Upper lobe of right lung (tissue), 1 donor: ENCODE measurements at places on chromosomes 3 and 15. TPM values are rescaled to one million over a fixed set of nuclear protein-coding genes. Genes with fewer than 3 reads are reported as not detected.

Gene PLSCR1
- 165 TPM for total RNA-seq

Gene LTK
- total RNA-seq: 15.1 TPM

Gene C3orf49
- not detected for total RNA-seq

Gene TMEM212
- not detected for total RNA-seq

Gene FBXO40
- total RNA-seq: 0.09 TPM

Gene SHF
- 7.1 TPM for total RNA-seq

GRCh38 chr15:42427429-42428223 lies 63.3 kb downstream of the ZNF106 start:
- H3K4me1 ChIP-seq: no peaks in the 10 kb centered on the region
- DNase-seq: no peak
- H3K4me3 ChIP-seq: no peak overlapping the region
- H3K36me3 ChIP-seq: peaks cover 100% of the 10 kb centered on the region

DNA sequence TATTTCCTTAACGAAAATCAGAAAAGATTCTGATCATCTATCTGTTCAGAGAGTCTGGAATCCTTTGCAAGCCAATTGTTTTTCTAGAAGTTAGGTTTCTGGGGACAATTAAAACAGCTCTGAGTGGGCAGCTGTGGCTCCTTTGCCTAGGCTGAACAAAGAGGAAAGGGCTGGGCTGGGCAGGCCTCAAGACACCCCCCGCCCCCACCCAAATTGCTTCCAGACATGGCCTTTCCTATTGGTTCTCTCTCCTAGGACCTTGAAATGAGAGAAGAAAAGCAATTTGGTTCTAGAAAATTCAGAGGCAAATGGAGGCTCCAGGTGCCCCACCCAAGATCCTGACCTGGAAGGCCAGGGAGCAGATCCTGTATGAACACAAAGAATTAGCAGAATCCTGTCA lies 2.3 kb upstream of the ADPGK start:
- H3K27ac ChIP-seq: no peak overlapping the region
- H3K4me3 ChIP-seq: no peak overlapping the region
- H3K27me3 ChIP-seq: no peaks in the 10 kb centered on the region
- no peak for DNase-seq
- no peaks in the 10 kb centered on the region for H3K36me3 ChIP-seq
- peaks cover 19% of the 10 kb centered on the region for H3K4me1 ChIP-seq

DNA sequence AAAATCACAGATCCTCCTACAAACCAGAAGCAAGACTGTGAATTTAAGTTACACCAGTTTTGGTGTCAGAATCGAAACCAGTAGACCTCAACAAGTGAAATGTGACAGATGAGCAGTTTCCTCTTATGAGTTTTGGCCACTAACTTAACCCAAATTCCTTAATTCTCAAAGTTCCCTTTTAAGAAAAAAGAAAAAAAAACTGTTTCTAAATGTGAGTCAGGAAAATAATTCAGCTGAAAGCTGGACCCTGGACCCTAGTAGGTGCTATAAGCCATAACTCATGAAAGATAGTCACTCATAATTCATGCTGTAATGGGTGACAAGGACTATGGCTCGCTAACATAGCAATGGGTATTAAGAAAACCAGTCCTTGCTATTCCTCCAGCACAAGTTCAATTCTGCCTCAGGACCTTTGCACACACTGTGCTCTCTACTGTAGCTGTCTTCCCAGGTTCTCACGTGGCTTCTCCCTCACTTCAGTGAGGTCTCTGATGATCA lies 9.0 kb upstream of the THRB start:
- H3K27ac ChIP-seq: no peak overlapping the region
- H3K4me3 ChIP-seq: no peak overlapping the region
- no peaks in the 10 kb centered on the region for H3K36me3 ChIP-seq
- no peak for DNase-seq
- peaks cover 4% of the 10 kb centered on the region for H3K4me1 ChIP-seq

DNA sequence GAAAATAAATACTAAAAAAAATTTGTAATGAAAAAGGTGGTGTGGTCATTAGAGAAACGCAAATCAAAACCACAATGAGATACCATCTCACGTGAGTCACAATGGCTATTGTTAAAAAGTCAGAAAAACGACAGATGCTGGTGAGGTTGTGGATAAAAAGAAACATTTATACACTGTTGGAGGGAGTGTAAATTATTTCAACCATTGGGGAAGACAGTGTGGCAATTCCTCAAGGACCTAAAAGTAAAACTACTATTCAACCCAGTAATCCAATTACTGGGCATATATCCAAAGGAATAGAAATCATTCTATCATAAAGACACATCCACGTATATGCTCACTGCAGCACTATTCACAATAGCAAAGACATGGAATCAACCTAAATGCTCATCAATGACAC lies 120.3 kb downstream of the MYO9A start:
- no peaks in the 10 kb centered on the region for H3K4me1 ChIP-seq
- H3K27me3 ChIP-seq: no peaks in the 10 kb centered on the region
- DNase-seq: no peak
- peaks cover 43% of the 10 kb centered on the region for H3K36me3 ChIP-seq

DNA sequence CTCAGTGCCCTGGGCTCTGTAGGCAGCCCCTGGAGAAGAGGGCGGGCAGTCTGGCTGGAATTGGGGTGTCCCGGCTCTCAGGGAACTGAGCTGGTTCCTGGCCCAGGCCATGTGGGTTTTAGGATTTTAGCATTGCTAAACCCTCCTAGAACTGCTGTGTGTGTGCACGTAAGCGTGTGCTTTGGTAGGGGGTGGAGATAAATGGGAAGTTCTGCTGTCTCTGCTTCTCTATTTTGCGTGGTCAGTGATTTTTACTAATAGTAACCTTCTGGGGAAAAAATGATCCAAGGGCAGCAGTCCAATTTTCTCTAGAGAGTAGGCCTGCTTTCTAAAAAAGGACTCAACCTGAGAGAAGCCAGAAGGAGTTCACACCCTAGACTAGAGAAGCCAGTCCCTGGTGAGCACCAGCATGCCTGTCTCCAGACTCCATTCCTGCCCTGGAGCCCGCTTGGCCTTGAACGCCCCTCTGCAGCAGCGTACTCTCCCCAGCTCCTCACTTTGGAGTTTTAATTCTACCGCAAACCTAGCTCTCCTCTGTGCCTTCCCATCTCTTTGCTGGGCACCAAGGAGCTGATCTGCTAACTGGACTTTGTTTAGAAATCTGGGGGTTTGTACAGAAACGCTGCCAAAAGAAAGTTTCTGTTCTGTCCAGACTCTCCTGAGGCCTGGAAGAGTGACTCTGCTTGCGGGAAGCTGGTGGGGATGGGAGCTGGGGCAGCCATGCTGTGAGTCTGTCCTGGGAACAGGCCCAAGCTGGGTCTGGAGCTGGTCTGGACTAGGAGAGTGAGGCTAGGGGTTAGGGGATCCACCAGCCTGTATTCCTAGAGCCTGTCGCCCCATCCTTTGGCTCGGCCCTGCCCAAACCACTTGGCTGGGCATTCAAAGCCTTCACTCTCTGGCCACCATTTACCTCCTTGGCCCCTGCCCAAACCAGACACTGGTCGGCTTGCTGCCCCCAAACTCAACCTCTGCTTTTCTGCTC lies 19.7 kb downstream of the CORO2B start:
- no peak overlapping the region for H3K27ac ChIP-seq
- DNase-seq: no peak
- H3K4me1 ChIP-seq: peaks cover 8% of the 10 kb centered on the region
- no peaks in the 10 kb centered on the region for H3K36me3 ChIP-seq
- H3K27me3 ChIP-seq: no peaks in the 10 kb centered on the region

- no peaks in the 10 kb centered on the region for H3K27me3 ChIP-seq
- no peaks in the 10 kb centered on the region for H3K4me1 ChIP-seq
- H3K27ac ChIP-seq: no peak overlapping the region
- H3K4me3 ChIP-seq: no peak overlapping the region
- DNase-seq: no peak
- no peaks in the 10 kb centered on the region for H3K36me3 ChIP-seq
These were observed 24.7 kb downstream of the TNFAIP8L3 start for GRCh38 chr15:51069983-51070382.

GRCh38 chr3:129435367-129435766 lies 4.4 kb downstream of the MBD4 start:
- H3K27me3 ChIP-seq: no peaks in the 10 kb centered on the region
- H3K4me3 ChIP-seq: no peak overlapping the region
- H3K27ac ChIP-seq: no peak overlapping the region
- H3K4me1 ChIP-seq: peaks cover 30% of the 10 kb centered on the region

DNA sequence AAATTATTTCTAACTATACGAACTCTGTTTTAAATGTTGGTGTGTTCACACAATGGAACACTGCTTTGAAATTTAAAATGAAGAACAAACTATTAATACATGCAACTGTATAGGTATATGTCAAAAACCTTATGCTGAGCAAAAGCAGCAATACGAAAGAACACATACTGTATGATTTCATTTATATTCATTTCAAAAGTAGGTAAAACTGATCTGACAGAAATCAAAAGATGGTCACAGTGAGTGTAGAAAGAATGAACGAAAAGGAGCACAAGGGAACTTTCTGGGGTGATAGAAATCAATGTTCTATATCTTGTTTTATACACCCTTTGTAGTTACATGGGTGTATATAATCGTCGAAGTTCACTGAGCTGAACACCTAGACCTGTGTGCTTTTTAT lies 12.6 kb downstream of the ATP8B4 start:
- H3K27me3 ChIP-seq: no peaks in the 10 kb centered on the region
- no peaks in the 10 kb centered on the region for H3K36me3 ChIP-seq
- peaks cover 4% of the 10 kb centered on the region for H3K4me1 ChIP-seq

DNA sequence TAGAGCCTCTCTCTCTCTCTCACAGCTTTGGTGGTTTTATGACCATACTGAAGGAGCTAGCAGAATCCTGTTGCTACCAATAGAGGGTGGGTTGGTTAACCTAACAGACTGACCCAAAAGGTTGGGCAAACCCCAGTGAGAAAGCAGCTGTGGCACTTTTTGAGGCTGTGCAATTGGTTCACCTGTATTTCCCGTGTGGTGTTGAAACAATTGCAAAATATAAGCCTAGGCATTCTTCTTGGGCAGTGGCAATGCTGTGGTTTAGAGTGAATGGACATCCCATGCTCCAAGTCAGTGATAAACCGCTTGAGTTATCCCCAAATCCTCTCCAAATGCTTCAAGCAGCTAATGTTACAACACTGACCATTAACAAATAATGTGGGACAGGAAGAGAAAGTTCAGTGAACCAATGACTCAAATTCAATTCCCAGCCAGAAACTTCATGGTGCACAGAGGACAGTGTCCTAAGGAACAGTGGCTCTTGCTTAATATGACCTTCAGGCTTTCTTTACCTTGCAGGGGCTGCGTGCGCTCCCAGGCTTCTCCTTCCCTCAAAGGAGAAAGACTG lies 261.9 kb upstream of the ICE2 start:
- peaks cover 5% of the 10 kb centered on the region for H3K4me1 ChIP-seq
- no peak overlapping the region for H3K4me3 ChIP-seq
- H3K27ac ChIP-seq: no peak overlapping the region
- no peaks in the 10 kb centered on the region for H3K27me3 ChIP-seq

- no peak overlapping the region for H3K27ac ChIP-seq
- no peak overlapping the region for H3K4me3 ChIP-seq
- H3K4me1 ChIP-seq: no peaks in the 10 kb centered on the region
- no peaks in the 10 kb centered on the region for H3K27me3 ChIP-seq
- no peaks in the 10 kb centered on the region for H3K36me3 ChIP-seq
These were observed 61.7 kb downstream of the GBE1 start for GRCh38 chr3:81699536-81700320.

DNA sequence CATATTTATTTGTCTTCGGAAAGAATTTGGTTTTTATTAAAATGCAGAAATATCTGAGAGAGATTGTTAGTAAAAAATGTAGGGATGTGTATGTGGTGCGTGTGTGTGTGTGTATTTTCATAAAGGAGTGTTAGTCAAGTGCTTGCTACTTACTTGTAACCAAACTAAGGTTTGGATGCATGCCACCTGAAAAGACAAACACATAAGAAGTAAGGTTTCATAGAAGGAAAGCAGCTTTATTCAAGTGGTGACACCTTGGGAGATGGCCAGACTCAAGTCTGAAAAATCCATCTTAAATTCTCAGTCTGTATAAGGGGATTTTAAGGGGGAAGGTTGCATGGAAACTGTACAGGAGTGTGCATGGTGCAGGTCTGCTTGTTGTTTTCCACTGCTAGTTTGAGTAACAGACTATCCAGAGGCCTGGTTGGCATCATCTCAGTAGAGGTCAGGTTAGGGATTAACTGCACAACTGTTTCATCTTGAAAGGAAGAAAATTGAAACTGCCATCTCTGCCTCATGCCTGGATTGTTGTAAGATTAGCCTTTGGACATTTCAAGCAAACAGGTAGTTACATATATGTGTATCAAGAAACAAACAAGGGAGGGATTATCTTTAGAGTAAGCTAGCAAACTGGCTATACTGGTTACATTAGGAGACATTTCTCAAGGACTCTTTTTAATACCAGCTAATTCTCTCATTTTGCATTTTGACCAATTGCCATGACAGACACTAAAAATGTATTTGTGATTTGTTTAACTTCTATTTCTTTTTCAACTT lies 196.7 kb downstream of the EPHA6 start:
- no peaks in the 10 kb centered on the region for H3K4me1 ChIP-seq
- no peak for DNase-seq
- H3K4me3 ChIP-seq: no peak overlapping the region
- no peak overlapping the region for H3K27ac ChIP-seq
- H3K27me3 ChIP-seq: no peaks in the 10 kb centered on the region

GRCh38 chr3:196207159-196207832 lies 3.9 kb downstream of the ZDHHC19 start:
- H3K36me3 ChIP-seq: no peaks in the 10 kb centered on the region

DNA sequence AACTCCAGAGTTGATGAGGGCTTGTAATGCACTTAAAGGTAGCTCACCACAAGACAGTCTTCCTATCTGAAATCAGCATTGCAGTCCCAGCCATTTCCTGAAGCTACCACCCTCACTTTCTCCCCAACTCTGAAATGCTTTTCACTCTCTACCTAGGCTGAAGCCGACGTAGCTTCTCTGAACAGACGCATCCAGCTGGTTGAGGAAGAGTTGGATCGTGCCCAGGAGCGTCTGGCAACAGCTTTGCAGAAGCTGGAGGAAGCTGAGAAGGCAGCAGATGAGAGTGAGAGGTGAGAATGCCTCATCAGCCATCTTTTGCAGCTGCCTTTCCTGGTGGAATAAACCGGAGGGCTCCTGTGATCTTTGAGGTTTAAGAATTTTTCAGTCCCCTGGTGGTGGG lies 14.3 kb downstream of the TPM1 start:
- DNase-seq: no peak
- H3K27me3 ChIP-seq: no peaks in the 10 kb centered on the region
- H3K27ac ChIP-seq: peak overlapping the region; percentile 8
- no peak overlapping the region for H3K4me3 ChIP-seq
- H3K36me3 ChIP-seq: peaks cover 53% of the 10 kb centered on the region
- H3K4me1 ChIP-seq: peaks cover 51% of the 10 kb centered on the region

DNA sequence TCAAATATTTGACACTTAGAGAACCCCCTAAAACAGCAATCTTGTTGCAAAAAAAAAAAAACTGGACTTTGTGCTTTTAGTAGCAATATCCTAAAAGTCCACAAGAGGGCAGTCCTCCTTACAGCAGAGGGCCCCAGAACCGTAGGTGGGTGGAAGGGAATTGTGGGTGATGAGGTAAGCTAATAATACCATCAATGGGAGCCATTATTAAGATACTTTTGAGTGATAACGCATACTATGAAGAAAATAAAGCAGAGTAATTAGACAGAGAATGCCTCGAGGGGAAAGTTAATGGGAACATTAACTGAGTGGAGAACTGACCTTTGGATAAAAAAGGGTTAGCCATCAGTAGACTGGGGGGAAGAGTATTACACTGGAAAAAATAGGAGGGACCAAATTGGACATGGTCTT lies 229.9 kb downstream of the THRB start:
- no peaks in the 10 kb centered on the region for H3K27me3 ChIP-seq
- H3K27ac ChIP-seq: no peak overlapping the region
- no peak for DNase-seq

- no peaks in the 10 kb centered on the region for H3K4me1 ChIP-seq
- no peak overlapping the region for H3K27ac ChIP-seq
- H3K36me3 ChIP-seq: no peaks in the 10 kb centered on the region
- H3K27me3 ChIP-seq: no peaks in the 10 kb centered on the region
- DNase-seq: no peak
These were observed 17.2 kb upstream of the GREM1 start for GRCh38 chr15:32700501-32701150.
